T-helper 2 cell treated with Interferon-gamma antibody and Interleukin-4, amounts not matched to agents 100 ng/mL and 5 ng/mL, for 36 hours (primary cell): ENCODE measurements at places on chromosomes 11 and 22. TPM values are rescaled to one million over a fixed set of nuclear protein-coding genes. Genes with fewer than 3 reads are reported as not detected.

The TPBGL gene
- 0.14 and 0.18 TPM in 2 replicates for total RNA-seq

The MRGPRX3 gene
- not detected in 2 replicates for total RNA-seq

The GLB1L3 gene
- total RNA-seq: 10.3 and 11.3 TPM in 2 replicates

The OR52A1 gene
- total RNA-seq: not detected in 2 replicates

The MRGPRE gene
- total RNA-seq: not detected in 2 replicates

The MMP7 gene
- total RNA-seq: not detected in 2 replicates

The OTOG gene
- not detected in 2 replicates for total RNA-seq

The GP1BB gene
- not detected in 2 replicates for total RNA-seq

The KCNK4 gene
- not detected in 2 replicates for total RNA-seq

The CCDC73 gene
- total RNA-seq: 0.11 and 0.23 TPM in 2 replicates

The NRXN2 gene
- 0.05 and 0.09 TPM in 2 replicates for total RNA-seq

The MYH9 gene
- total RNA-seq: 918 and 932 TPM in 2 replicates

The BAIAP2L2 gene
- 0.70 and 0.77 TPM in 2 replicates for total RNA-seq

The HOATZ gene
- not detected in 2 replicates for total RNA-seq

The ART1 gene
- total RNA-seq: not detected in 2 replicates

The TXN2 gene
- total RNA-seq: 79.1 and 86.8 TPM in 2 replicates

The MS4A5 gene
- total RNA-seq: not detected in 2 replicates

The STIP1 gene
- total RNA-seq: 267 and 285 TPM in 2 replicates

The BIRC3 gene
- total RNA-seq: 70.6 and 71.3 TPM in 2 replicates

The AIP gene
- total RNA-seq: 150 and 157 TPM in 2 replicates

The PGA5 gene
- not detected in 2 replicates for total RNA-seq

The TYR gene
- not detected in 2 replicates for total RNA-seq

The APOBEC3B gene
- 27.4 and 27.8 TPM in 2 replicates for total RNA-seq

The TUBA8 gene
- 2.1 and 2.3 TPM in 2 replicates for total RNA-seq

The STK33 gene
- total RNA-seq: 0.52 and 1.1 TPM in 2 replicates

The CCDC89 gene
- 0.43 TPM in 1 of 2 replicates, not detected in the other for total RNA-seq

The GTSE1 gene
- total RNA-seq: 74.1 and 74.4 TPM in 2 replicates

The CD6 gene
- 336 and 337 TPM in 2 replicates for total RNA-seq

The PARVG gene
- total RNA-seq: 164 and 168 TPM in 2 replicates
